ENCODE measurements at places on chromosomes 2 and 18.

DNA sequence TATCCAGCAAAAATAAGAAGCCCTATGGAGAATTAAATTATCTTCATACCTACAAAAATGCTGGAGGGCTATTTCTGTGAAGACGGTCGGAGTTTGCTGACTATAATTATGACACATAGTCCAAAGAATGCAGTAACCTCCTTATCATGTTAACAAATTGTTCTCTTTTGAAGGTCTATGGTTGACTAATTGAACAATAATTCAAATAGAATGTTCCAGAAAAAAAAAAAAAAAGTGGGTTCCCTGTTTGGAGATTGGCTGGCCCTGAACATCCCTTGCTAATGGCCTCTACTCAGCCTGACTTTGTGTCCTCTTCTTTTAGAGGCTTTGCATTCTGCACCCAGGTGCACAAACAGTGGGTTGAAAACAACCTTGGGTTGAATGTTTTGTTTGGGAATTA lies 82.8 kb upstream of the CCBE1 start:
- DNase-seq, result no peak

DNA sequence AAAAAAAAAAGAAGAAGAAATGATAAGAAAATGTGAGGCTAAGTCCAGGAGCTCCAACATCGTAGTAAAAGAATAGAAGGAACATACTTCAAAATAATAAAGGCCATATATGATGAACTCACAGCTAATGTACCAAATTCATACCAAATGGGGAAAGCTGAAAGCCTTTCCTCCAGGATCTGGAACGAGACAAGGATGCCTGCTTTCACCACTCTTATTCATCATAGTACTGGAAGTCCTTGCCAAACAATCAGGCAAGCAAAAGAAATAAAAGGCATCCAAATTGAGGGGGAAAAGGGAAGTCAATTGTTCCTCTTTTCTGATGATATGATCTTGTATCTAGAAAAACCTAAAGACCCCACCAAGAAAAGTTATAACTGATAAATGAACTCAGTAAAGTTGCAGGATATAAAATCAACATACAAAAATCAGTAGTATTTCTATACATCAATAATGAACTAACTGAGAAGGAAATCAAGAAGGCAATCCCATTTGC lies 170.6 kb downstream of the METTL4 start:
- DNase-seq, result no peak

DNA sequence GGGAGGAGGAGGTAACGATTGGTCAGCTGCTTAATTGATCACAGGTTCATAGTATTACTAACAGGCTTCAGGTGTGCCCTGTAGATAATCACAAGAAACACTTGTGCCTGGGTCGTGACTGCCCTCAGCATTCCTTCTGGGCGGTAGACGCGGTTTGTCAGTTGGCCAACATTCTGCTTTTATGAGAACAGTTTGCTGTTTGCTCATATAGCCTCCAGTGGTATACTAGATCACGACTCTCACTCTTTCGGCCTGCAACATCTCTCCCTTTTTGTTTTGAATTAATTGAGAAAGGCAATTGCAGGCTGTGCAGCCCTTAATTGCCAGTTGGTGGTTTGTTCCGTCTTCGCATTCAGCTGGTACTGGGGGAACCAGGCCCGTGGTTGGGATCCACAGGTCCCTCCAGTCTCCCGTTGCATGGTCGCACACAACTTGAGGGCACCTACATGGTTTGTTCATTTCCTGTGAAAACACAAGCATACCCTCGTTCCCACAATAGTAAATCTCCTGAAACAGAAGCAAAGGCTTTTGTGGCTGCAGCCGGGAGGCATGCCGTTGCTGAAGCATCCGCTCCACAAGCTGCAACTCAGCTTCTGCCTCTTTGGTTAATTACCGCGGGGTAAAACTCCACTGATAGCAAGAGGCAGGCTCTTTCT lies 30.3 kb upstream of the GPR17 start:
- no peak for DNase-seq

DNA sequence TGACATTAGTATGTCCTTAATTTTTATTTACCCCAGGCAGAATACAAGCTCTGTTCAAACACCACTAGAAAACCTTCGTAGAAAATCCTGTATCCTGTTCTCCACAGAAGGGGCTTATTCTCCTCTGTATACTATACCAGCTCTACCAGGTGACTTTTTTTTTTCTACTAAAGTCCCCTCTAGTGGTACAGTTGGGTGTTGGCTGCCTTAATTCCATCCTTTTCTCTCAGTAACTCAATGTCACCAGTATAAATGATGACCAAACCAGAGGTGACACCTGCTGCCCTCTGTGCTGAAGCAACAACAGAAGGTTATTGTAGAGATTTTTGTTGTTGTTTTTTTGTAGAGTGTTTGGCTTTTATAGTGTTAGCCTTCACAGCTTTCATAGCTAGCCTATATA lies 1322.0 kb downstream of the LRP1B start:
- no peak for DNase-seq

GRCh38 chr2:2321200-2321540 lies 9.9 kb downstream of the MYT1L start:
- no peak for DNase-seq

- no peak for DNase-seq
Measured at GRCh38 chr18:58064406-58064998, 20.5 kb downstream of the NEDD4L start.

GRCh38 chr2:101463911-101464641 lies 10.8 kb downstream of the RFX8 start:
- no peak for DNase-seq

DNA sequence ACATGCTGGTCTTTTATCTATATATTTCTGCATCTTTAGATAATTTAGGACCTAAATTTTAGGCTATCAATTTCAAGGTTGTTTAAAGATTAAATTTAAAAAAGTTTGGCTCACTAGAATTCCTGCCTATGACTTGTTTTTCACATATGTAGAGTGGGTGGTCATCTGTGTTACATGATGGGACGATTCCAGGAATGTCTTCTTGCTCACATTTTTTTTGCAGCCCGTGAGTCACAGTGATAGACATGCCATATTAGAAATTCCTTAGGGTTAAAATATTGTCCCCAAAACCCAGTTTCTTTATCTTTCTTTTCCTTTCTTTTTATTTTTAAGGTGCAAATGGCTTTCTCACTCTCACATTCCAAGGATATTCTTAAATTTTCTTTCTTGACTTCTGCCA lies 652.0 kb downstream of the PLCL1 start:
- DNase-seq, result no peak

DNA sequence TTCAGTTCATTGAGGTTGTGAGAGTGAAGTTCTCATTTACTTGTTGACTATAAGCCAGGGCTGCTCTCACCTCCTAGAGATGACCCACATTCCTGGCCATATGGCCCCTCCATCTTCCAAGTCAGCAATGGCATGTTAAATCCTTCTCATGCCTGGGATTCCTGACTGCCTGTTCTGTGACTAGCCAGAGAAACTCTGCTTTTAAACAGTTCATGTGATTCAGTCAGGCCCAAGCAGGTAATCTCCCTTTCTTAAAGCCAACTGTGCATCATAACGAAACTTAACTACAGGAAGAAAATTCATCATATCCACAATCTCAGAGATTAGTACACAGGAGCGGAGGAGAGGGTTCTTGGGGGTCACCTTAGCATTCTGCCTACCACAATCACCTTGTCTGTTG lies 11.5 kb downstream of the DPP4 start:
- DNase-seq, result no peak

GRCh38 chr18:59874166-59874565 lies 25.6 kb upstream of the PMAIP1 start:
- no peak for DNase-seq

DNA sequence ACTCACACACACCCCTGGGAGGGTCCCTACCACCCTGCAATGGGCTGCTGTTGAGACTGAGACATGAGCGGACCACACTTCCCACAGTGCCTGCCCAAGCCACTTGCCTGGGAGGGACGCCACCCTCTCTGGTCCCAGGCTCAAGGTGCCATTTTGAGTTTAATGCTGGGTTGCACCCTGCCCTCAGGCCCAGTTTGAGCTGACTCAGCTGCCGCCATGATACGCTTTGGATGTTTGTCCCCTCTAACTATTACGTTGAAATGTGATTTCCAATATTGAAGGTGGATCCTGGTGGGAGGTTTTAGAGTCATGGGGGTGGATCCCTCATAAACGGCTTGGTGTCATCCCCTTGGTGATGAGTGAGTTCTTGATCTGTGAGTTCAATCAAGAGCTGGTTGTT lies 76.4 kb upstream of the DYNC1I2 start:
- DNase-seq, result no peak

DNA sequence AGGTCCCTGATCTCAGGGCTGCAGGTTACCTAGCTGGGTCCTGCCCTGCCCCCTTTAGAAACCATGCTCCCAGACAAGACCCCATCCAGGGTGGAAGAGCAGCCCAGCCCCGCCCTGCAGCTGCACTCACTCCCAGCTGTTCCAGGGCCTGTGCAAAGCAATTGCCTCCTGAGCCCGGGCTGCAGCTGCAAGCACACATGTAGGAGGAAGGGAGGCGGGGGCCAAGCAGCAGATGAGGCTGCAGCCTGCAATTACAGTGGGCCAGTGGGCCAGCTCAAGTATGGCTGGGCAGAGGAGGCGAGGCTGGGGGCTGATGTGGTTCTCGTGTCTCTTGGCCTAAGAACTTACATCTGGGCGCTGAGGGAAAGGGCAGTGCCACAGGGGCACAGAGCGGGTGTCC lies 65.4 kb upstream of the TUBA3E start:
- no peak for DNase-seq

GRCh38 chr2:234406085-234406484 lies 90.8 kb downstream of the ARL4C start:
- no peak for DNase-seq

GRCh38 chr18:48037481-48038271 lies 107.2 kb upstream of the SMAD2 start:
- DNase-seq, result no peak

GRCh38 chr2:225069966-225070365 lies 27.7 kb upstream of the DOCK10 start:
- DNase-seq, result no peak

- DNase-seq, result no peak
Measured at GRCh38 chr2:174449033-174449432, 37.8 kb downstream of the GPR155 start.

DNA sequence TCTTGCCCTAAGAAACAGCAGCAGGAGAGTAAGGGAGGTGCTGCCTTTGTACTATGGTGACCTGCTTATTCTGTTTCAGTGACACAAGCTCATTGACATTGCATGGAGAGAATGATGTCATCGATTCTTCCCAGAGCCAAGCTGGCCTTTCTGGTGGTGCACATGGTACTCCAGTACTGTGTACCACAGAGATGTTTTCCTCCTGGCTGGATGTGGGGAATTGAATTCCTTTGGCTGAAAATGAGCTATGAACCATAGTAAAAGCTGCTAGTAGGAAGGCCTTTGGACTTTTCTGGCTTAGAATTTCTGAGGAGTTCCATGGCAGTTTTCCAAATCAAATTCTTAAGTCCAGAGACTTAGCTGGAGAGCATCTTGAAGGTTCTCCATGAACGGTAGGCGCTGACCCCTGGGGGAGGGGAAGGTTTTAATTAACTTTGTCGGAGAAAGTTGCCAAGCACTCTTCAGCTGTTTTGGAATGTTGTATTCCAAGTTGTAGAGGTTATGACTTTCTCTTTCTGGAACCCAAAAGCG lies 17.1 kb upstream of the B3GNT2 start:
- no peak for DNase-seq

GRCh38 chr18:11533513-11533890 lies 75.9 kb upstream of the SLC35G4 start:
- DNase-seq, result no peak

DNA sequence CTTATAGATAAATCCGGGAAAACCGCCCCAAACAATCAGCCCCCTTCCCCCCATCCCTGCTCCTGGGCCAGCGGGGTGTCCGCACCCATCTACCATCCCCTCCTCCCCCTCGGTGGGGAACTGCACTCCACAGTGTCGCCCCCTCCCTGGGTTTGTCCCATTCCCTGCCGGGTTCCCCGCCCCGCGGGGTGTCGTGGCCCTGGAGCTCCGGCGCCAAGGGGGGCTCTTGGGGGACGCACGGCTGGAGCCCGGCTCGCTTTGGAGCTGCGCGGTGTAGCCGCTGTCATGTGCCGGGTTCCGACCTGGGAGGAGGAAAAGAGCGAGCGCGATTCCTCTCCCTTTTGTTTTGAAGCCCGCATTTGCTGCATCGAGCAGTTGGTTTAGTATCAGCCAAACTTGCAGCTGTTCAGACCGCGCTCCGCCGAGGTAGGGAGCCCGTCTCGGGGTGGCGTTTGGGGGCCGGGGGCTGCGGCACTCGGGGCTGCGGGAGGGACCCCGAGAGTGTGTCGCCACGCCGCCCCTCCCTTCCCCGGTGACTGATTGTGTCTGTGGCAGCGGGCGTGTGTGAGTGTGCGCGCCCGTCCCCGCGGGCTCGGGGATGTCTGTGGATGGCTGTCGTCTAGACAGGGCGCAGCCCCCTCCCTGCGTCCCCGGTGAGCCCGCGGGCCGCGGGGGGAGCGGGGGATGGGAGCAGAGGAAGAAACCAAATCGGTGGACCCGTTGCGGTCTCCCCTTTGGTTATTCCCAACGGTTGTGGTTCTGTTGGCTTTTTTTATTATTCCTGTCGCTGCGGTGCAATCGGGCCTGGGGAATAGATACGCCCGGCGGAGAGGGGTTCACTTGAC lies 797 bp downstream of the CTIF start:
- DNase-seq, result no peak

DNA sequence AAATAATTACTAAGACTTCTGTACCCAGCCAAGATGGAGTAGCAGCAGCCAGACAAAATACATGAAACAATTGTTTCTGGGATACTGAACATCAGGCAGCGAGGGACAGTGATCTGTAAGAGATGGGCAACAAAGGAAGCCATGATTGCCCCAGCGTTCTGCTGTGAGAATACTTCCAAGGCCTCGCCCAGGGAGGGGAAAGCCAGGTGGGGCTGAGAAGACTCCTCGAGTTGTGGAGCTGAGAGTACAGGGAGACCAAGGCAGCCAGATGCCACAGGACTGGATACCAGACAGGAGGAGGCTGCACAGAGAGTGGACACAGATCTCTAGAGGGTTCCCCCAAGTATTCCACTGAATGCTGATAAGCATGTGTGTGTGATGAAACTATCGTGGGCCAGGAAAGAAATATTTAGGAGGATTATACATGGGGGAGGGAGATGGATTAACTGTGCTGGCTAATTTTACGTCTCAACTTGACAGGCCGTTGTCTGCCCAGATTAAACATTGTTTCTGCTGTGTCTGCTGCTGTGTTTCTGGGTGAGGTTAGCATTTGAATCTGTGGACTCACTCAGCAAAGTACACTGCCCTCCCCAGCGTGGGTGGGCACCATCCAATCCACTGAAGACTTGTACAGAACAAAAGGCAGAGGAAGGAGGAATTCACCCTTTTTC lies 10.2 kb upstream of the LIMS2 start:
- DNase-seq, result no peak

DNA sequence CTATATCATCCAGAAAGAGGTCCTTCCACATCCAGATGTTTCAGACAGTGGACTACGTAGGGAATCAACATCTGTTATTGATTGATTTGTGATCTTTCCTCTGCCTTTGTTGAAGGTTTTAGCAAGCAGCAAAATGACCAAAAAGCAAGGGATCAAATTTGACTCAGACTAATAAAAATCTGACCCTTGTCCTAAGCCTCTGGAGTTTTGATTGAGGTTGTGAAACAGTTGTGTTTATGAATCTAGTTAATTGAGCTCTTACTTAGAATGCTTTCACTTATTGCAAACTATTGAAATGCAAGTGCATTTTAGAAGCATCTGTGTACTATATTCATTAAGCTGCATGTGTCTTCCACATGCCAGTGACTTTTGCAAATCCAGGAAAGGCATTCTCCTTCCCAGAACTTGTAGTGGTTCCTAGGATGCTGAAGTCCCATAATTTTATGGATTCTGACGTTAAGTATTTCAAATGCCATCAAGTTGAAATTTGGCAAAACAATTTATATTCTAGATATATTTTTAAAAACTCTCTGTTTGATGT lies 116.0 kb downstream of the MTX2 start:
- no peak for DNase-seq

GRCh38 chr18:73684647-73685046 lies 463.0 kb downstream of the FBXO15 start:
- no peak for DNase-seq
